ENCODE measurements at places on chromosomes 5 and 9.

GRCh38 chr5:168447808-168448207 lies 38.5 kb upstream of the RARS1 start:
- DNase-seq: no peak

DNA sequence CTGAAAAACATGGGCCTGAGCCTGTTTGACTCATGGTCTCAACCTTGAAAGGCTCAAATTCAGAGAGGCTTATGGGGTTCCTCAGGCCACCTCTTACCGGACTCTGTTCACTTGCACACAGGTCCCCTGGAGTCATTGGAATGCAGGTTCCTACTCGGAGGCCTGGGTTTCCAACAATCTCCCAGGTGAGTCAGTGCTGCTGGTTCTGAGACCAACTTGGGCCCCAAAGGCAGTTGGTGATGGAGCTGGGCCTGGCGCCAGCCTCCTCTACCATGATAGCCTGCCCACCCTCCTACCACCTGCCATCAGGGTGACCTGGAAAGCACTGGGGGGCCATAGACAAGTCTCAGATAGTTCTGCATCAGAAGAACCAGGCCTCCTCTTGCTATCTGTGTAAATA lies 188.4 kb downstream of the RGS3 start:
- DNase-seq: no peak

GRCh38 chr5:60545551-60545950 lies 154.4 kb downstream of the DEPDC1B start:
- DNase-seq: no peak

DNA sequence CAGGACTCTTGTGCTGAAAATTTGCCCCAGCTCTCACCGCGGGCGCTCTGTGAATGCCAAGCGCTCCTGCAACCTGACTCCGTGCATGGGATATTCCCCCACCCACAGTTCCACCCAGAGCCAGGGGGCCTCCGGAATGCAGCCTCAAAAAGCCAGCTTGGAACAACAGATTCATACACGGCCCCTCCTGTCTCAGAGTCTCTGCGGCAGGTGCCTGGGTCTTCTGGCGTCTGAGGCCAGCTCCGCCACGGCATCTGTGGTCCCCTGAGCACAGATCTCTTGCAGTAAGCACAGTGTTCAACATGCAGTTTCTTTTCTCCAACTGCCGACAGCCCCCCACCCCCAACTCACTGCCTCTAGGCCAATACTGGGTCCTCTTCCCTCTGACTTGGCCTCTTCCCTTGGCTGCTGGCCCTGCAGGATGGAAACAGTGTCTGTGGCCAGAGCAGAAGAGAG lies 355.7 kb upstream of the IRX2 start:
- DNase-seq: no peak

DNA sequence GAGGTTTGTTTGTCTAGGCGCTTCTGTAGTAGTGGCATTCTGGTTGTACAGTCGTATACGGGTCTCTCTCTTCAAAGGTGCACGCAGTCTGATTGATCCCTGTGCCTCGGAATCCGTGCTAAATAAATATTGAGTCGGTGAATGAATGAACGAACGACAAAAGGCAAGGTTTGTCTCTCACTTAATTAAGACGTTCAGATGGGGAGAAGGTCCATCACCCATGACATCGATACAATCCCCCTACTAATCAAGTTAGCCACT lies 500 bp upstream of the CREBRF start:
- no peak for DNase-seq

DNA sequence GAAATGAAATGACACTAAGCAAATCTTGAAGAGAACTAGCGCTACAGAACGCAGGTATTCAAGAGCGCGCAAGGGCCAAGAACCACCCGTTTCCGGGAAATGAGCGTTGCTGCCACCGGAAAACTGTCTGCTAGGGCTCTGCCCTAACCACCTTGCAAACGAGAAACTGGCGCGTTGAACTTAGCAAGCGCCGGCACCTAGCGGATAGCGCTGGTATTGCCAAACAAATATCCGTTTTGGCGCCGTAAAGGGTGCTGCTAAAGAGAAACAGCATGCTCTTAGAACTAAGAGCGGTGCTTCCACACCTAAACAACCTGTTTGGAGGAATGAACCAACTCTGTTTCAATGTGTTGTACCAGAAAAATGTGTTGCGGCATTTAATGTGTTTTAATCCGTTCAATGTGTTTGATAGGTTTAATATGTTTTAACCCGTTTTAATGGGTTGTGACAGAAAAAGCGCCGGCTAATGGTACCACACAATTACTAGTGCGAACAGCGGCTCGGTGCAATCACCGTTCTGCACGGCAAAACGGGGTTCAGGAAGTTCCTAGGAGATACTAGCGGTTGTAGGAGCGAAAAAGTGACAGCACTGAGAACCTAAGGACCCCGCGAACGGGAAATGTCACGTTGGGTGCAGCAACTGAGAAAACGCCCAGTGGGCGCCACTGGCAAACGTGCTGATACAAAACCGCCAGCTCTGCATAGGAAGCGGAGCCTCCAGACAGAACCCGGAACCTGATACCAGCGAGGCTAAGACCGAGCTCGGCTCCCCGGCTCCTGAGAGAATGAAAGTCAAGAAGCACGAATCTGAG lies at the start of gene ANXA2R:
ANXA2R (minus strand) TSS at position 33 of the 812 bp plus-strand sequence. CDS start 273 bp downstream, outside the sequence.
- peak; percentile 96 for DNase-seq
